Activated naive CD4-positive, alpha-beta T cell treated with anti-CD3 and anti-CD28 coated beads for 36 hours (primary cell): ENCODE measurements at places on chromosomes 2 and 18. TPM values are rescaled to one million over a fixed set of nuclear protein-coding genes. Genes with fewer than 3 reads are reported as not detected.

The COLEC11 gene
- not detected for total RNA-seq

The AFF3 gene
- 2.1 TPM for total RNA-seq

The TMX3 gene
- total RNA-seq: 35.5 TPM

- no peaks in the 10 kb centered on the region for H3K4me1 ChIP-seq
- no peak overlapping the region for H3K27ac ChIP-seq
- no peak for DNase-seq
- no peaks in the 10 kb centered on the region for H3K27me3 ChIP-seq
- no peaks in the 10 kb centered on the region for H3K36me3 ChIP-seq
- no peak overlapping the region for H3K4me3 ChIP-seq
Observed at GRCh38 chr2:221380062-221380461, 192.0 kb downstream of the EPHA4 start.

DNA sequence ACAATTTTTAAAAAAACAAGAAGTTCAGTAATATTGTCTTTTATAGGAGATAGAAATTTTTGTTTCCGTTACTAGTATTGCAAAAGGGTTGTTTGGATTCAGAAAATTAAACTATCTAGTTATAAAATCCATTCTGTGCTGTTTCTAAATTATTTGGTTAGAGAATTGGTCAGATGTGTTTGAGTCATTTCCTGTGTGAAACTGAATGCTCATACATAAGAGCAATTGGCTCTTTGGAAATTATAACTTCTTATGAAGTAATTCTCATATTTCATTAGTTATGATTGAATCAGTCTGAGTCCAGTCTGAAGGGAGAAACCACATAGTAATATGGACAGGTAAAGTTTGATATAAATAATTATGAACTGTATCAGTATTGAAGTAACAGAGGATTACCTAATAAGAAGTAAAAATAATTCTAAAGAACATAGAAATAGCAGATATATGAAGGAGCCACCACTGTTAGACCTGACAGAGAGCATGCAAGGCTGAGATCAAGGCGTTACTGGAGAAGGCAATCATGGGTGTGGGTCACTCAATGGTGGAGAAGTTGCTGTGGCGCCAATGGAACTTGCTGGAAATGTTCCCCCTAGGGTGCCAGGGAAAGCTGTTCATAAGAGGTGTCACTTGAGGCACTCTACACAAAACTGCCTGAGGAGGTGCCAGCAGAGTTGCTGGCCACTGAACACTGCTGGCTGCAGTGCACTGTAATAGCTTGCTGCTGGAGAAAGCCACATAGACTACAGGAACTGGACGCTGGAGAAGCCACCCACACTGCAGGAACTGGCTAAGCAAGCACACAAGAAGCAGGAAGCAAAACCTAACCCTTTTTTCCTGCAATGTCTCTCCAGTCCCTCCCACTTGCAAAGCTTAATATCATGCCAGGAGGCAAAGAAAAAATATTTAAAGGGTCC is 18.0 kb upstream of the FAP start:
- H3K27ac ChIP-seq: no peak overlapping the region
- peaks cover 11% of the 10 kb centered on the region for H3K27me3 ChIP-seq
- H3K36me3 ChIP-seq: peaks cover 3% of the 10 kb centered on the region

GRCh38 chr2:127792805-127793204 is 18.2 kb downstream of the WDR33 start:
- no peaks in the 10 kb centered on the region for H3K27me3 ChIP-seq
- H3K27ac ChIP-seq: no peak overlapping the region
- H3K4me1 ChIP-seq: peaks cover 44% of the 10 kb centered on the region
- no peak overlapping the region for H3K4me3 ChIP-seq
- DNase-seq: no peak
- H3K36me3 ChIP-seq: peaks cover 16% of the 10 kb centered on the region

DNA sequence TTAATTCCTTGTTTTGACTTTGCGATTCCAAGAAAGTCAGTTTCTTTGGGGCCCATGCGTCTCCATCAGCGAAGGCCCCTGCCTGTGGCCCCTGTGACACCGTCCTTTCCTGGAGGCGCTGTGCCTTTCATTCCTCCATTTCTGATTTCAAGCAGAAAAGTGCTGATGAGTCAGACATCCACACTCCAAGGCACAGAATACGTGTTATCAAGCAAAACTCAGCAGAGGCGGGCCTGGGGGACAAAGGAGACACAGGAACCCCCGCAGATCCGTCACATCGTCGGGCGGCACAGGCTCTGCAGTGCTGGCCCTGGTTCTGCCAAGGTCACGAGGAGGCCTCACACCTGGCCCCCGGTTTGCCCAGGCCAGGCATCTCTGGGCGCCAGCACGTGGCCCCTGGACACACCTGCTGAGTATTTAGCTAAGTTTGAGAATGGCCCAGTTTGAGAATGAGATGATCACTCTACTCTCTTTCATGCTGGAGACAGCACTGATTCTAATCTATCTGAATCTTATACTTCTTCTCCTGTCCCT is 7.2 kb upstream of the SALL3 start:
- DNase-seq: no peak
- peaks cover 57% of the 10 kb centered on the region for H3K27me3 ChIP-seq
- H3K4me1 ChIP-seq: peaks cover 12% of the 10 kb centered on the region
- no peaks in the 10 kb centered on the region for H3K36me3 ChIP-seq
- no peak overlapping the region for H3K4me3 ChIP-seq

- no peak overlapping the region for H3K27ac ChIP-seq
- H3K27me3 ChIP-seq: no peaks in the 10 kb centered on the region
- no peaks in the 10 kb centered on the region for H3K36me3 ChIP-seq
- H3K4me1 ChIP-seq: peaks cover 13% of the 10 kb centered on the region
Observed at GRCh38 chr2:127650785-127651380, 4.9 kb downstream of the GPR17 start.

DNA sequence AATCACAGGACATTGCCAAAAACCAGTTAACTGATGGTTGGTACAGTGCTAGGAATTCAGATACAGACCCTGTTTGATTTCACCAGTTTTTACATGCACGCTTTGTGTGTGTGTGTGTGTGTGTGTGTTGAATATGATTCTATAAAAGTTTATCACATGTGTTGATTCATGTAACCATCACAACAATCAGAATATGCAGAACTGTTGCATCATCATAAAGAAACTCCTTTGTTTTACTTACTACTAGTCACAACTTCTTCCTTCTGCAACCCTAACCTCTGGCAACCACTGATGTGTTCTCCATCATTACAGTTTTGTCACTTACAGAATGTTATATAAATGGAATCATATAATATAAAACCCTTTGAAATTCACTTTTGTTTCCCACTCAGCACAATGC is 144.8 kb upstream of the CYP26B1 start:
- no peak overlapping the region for H3K4me3 ChIP-seq
- DNase-seq: no peak
- no peaks in the 10 kb centered on the region for H3K27me3 ChIP-seq
- H3K4me1 ChIP-seq: no peaks in the 10 kb centered on the region

GRCh38 chr2:197954328-197954727 is 149.9 kb downstream of the PLCL1 start:
- H3K4me1 ChIP-seq: peaks cover 81% of the 10 kb centered on the region
- DNase-seq: no peak
- peak overlapping the region; percentile 57 for H3K27ac ChIP-seq
- H3K36me3 ChIP-seq: peaks cover 10% of the 10 kb centered on the region
